Skin of body (tissue), 3 donors: ENCODE measurements at places on chromosomes 6 and 20. TPM values are rescaled to one million over a fixed set of nuclear protein-coding genes. Genes with fewer than 3 reads are reported as not detected.

BPI gene
- 7.9 TPM for total RNA-seq

EDN1 gene
- 6.3 TPM for total RNA-seq

SLC12A5 gene
- 0.69 TPM for total RNA-seq

POM121L2 gene
- total RNA-seq = not detected

VSTM2L gene
- total RNA-seq = 4.1 TPM

NHLRC1 gene
- 1.2 TPM for total RNA-seq

SIRT5 gene
- 6.9 TPM for total RNA-seq

EFCAB8 gene
- not detected for total RNA-seq

DCDC2 gene
- total RNA-seq = 1.2 TPM

MEP1A gene
- not detected for total RNA-seq

LRRC1 gene
- 18.4 TPM for total RNA-seq

GRM4 gene
- 0.69 TPM for total RNA-seq

EDN3 gene
- 12.4 TPM for total RNA-seq

MUC22 gene
- not detected for total RNA-seq

NKX2-2 gene
- total RNA-seq = not detected

ADAM33 gene
- 53.2 TPM for total RNA-seq

TNFRSF6B gene
- total RNA-seq = 3.4 TPM

ABCC10 gene
- total RNA-seq = 9.6 TPM

ATP6V1G2 gene
- 1.4 TPM for total RNA-seq

SUMO4 gene
- 6.5 TPM for total RNA-seq

MAS1 gene
- total RNA-seq = under 0.01 TPM
